HCEC 1CT (cell line): ENCODE measurements at places on chromosomes 12 and 14.

GRCh38 chr12:124537525-124538193 is 29.8 kb downstream of the NCOR2 start:
- DNase-seq = no peak

GRCh38 chr12:26971963-26972362 is 33.7 kb downstream of the FGFR1OP2 start:
- DNase-seq = no peak

DNA sequence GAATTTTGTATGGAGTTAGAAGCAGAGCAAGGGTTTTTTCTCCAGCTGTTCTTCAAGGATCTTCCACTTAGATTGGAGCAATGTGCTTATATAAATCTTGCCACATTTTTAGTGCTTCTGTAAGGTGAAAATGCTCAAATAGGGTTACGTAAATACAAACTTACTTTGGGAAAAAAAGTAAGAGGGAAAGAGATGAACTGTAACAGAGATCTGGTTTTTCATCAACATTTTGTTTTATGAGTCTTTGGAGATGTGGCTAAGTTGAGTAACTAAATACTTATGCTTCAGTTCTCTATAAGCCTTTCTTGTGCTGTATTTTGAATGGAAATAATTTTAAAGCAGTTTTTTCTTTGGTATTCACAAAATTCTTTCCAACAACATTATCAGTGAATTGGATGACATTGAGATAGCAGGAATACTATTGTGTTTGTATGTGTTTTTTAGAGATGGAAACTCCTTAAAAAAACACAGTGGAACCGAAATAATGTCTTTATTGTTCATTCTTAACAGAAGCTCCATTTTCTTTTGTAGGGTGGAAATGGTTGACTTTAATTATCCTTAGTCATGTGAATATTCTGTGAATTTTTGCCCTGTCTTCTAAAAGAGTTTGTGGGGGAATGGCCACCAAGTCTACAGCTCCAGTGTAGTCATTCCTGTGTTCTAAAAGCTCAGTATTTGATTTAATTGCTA is 45.7 kb downstream of the NPAS3 start:
- no peak for DNase-seq

- peak; percentile 56 for DNase-seq
Measured at GRCh38 chr14:74531467-74531866, 37.9 kb downstream of the ISCA2 start.

GRCh38 chr12:12990700-12991468 is 9.2 kb downstream of the HEBP1 start:
- DNase-seq = no peak

GRCh38 chr12:32116897-32117296 is 10.2 kb downstream of the BICD1 start:
- DNase-seq = peak; percentile 70

- DNase-seq = peak; percentile 32
Measured at GRCh38 chr12:51533799-51534198, 57.2 kb upstream of the SCN8A start.

GRCh38 chr14:49954171-49954631 is 61.3 kb downstream of the ARF6 start:
- peak; percentile 27 for DNase-seq

DNA sequence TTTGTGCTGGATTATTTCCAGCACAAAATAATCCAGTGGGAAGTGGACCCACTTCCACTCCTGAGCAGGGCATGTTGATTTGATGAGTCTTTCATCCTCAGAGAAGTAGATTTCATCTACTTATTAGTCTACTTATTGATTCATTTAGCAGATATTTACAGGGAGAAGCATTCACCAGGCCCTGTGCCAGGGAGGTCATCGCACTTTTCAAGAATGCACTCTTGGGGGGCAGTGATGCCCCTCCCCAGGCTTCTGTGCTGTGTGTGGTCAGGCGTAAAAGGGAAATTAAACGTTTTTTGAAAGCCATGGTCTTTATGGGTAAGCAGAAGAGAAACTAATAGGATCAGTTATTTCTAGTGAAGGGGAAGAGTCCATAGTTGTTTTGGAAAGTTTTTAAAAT is 610.7 kb upstream of the TMEM132C start:
- no peak for DNase-seq

DNA sequence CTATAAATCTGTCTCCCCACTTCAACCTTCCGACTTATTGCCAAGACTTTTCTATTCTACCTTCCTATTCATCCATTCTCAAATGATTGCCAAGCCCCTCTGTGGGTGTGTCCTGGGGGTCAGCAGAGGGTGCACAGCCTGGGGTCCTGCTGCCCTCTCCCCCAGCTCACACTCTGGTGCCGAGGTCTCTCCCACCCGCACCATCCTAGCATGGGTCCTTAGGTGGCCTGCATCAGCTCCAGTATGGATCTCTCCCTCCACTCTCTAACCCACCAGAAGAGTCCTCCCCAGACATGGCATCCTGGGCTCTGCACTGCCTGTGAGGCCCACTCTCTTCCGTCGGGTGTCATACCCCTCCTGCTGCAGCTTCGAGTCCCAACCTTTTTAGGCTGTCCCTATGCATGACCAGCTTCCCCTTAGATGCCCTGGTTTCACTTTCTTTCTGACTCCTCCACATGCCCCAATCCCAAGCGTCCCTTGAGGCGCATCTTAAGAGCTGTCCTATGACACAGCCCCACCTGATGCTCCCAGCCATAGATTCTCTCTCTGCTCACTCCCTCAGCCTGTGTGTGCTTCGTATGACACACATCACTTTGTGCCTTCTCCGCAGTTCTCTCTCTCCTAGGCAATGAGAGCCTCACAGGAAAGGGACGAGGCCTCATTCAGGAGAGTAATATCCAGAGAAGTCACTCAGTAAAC is 43.9 kb downstream of the GIT2 start:
- DNase-seq = no peak

DNA sequence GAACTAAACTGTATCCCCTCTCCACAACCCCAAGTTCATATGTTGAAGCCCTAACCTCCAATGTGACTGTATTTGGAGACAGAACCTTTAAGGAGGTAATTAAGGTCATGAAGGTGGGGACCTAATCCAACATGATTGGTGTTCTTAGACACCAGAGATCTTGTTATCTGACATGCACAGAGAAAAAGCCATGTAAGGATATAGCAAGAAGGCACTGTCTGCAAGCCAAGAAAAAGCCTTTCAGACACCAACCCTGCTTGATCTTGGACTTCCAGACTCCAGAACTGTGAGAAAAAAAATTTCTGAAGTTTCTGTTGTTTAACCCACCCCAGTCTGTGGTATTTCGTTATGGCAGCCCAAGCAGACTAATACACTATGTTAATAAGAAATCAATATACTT is 62.2 kb upstream of the CFL2 start:
- DNase-seq = no peak

DNA sequence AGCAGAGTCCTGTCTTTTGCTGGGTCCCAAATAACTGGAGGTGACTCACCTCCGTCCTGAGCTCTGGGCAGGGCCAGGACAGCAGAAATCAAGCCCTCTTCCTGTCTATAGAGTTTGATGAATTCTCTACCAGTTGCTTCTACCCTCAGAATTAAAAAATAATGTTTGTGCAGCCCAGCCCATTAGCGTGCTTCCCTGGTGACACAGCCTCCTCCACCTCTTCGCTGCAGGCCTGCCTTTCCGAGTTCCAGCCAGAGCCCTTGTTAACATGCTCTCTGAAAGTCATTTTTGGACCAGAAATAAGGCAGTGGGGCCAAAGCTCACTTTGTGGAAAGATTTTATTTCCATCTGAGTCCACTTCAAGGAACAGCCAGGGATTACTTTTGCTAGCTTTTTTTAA is 94.0 kb downstream of the TBX5 start:
- no peak for DNase-seq
